Activated T-helper 2 cell treated with anti-CD3 and anti-CD28 coated beads, Interferon-gamma antibody, Interleukin-2, Interleukin-4, amounts not matched to agents 10 μg/mL and 5 μg/mL and 100 μg/mL, durations not matched to agents 14 hours and 24 hours and 36 hours (primary cell): ENCODE measurements at places on chromosomes 1 and 21. TPM values are rescaled to one million over a fixed set of nuclear protein-coding genes. Genes with fewer than 3 reads are reported as not detected.
A peak's percentile ranks its signal among the peaks of the same experiment; 100 is the strongest.

GRCh38 chr1:32701951-32702598 lies 495 bp downstream of the SYNC start:
- peak overlapping the region; percentile 8 for H3K27ac ChIP-seq
- DNase-seq, result no peak
- H3K4me1 ChIP-seq, result peaks cover 9% of the 10 kb centered on the region
- H3K4me3 ChIP-seq, result peak overlapping the region; percentile 55

DNA sequence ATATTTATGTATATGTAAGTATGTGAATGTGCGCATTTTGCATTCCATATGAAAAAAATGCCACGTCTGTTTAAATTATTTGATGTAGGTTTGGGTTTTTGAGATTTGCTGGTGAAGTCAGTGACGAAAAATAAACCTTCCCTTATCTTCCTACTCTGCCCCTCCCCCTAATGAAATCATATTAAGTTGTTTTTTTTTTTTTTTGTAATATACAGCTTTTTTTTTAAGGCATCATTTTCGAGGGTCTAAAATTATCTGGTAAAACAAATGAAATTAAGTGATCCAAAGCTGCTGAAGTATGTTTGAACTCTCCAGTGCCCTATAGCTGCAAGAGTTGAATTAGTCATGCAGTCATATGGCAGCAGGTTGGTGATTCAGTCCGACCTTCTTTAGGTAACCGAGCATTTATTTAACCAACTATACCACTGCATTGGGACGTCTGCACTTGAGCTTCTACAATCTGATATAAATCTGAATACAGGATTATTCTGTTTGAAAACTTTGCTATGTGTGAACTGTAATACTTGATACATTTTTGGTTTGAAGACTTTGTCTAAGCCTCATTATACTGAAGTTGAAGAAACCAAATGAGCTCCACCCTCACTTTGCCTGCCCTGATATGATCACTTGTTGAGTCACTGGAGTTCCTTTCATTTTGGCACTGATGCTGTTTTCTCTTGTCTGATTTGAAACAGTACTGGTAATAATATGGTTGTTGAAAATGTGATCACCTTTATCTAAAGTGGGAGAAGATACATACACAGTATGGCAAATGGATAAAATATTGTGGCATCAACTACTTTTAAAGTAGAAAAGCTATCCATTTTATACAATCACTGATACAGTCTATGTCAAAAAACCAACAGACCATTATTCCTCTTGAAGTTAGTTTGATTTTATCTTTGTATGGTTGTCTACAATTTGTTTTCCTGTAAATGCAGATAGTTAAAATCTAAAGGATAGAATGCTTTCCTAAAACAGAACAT lies 11.7 kb downstream of the PDIK1L start:
- DNase-seq, result peak; percentile 37
- H3K4me1 ChIP-seq, result peaks cover 64% of the 10 kb centered on the region
- H3K27me3 ChIP-seq, result no peaks in the 10 kb centered on the region
- H3K36me3 ChIP-seq, result peaks cover 48% of the 10 kb centered on the region
- peak overlapping the region; percentile 72 for H3K27ac ChIP-seq

The GJA4 gene
- not detected in 2 replicates for total RNA-seq

GRCh38 chr1:207984831-207985572 lies 74.1 kb upstream of the CD34 start:
- no peak overlapping the region for H3K27ac ChIP-seq
- H3K4me3 ChIP-seq, result no peak overlapping the region
- H3K4me1 ChIP-seq, result no peaks in the 10 kb centered on the region

DNA sequence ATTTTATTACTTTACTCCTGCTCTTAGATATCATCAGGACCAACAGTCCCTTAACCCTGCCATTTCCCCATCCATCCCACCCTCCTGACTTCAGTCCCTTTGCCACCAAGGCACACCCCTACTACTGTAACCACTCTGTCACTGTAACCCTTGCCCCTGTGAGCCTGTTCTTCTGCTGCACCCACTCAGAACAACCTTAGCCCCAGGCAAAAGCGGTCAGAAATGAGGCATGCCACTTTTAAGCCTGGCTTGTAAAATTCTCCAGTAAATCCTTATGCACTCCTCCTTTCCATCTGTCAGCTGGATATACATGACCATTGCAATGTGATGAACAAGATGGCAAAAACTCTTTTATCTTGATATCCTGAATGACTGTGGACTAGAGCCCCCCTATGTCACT lies 555.0 kb upstream of the PLXNA2 start:
- no peak overlapping the region for H3K27ac ChIP-seq
- no peaks in the 10 kb centered on the region for H3K27me3 ChIP-seq
- no peak overlapping the region for H3K4me3 ChIP-seq

GRCh38 chr1:97159342-97159741 lies 437.8 kb downstream of the PTBP2 start:
- H3K4me3 ChIP-seq, result no peak overlapping the region
- no peak overlapping the region for H3K27ac ChIP-seq
- H3K27me3 ChIP-seq, result no peaks in the 10 kb centered on the region
- DNase-seq, result no peak
- H3K4me1 ChIP-seq, result peaks cover 7% of the 10 kb centered on the region
- H3K36me3 ChIP-seq, result no peaks in the 10 kb centered on the region

DNA sequence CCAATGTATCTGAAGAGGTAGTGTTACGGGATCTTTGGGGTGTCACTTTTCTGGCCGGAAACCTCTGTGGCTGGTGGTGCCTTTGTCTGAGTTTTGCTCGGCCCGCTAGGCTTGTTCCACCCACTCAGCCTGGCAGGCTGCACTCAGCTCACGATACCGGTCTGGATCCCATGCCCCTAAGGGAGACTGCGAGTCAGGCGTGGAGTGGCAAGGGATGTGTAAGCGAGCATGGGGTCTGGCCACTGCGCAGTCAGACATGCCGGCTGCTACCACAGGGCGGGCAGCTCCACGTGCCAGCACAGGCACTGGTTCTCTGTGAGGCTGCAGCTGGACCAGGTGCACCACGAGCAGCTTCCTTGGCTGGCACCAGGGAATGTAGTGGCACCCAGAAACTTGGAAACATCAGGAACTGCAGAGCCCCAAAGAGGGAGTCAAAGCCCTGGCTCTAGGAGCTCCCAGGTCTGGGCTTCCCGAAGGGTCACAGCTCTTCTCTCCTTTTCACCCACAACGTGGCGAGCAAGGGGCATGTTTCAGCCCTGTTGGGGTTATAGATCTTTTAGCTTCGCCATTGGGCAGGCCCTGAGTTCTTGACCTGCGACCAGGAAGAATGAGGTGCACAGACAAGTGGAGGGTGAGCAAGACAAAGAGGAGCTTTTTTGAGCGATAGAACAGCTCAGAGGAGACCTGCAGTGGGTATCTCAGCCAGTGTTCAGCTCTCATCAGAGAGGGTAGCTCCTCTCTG lies 23.8 kb upstream of the LRRC8C start:
- H3K27ac ChIP-seq, result peak overlapping the region; percentile 99
- peak overlapping the region; percentile 81 for H3K4me3 ChIP-seq
- peaks cover 85% of the 10 kb centered on the region for H3K4me1 ChIP-seq
- H3K36me3 ChIP-seq, result peaks cover 19% of the 10 kb centered on the region

- no peak overlapping the region for H3K27ac ChIP-seq
- H3K4me3 ChIP-seq, result no peak overlapping the region
- DNase-seq, result no peak
- H3K36me3 ChIP-seq, result no peaks in the 10 kb centered on the region
- no peaks in the 10 kb centered on the region for H3K4me1 ChIP-seq
Measured at GRCh38 chr1:30447701-30448100, 275.7 kb downstream of the MATN1 start.

The SMG5 gene
- total RNA-seq, result 83.2 and 89.3 TPM in 2 replicates

- H3K27ac ChIP-seq, result no peak overlapping the region
- no peak for DNase-seq
- no peaks in the 10 kb centered on the region for H3K4me1 ChIP-seq
Measured at GRCh38 chr1:63981408-63981773, 207.6 kb downstream of the ROR1 start.

The ATP5PF gene
- total RNA-seq, result 156 and 163 TPM in 2 replicates

The B3GALT2 gene
- not detected in 2 replicates for total RNA-seq

DNA sequence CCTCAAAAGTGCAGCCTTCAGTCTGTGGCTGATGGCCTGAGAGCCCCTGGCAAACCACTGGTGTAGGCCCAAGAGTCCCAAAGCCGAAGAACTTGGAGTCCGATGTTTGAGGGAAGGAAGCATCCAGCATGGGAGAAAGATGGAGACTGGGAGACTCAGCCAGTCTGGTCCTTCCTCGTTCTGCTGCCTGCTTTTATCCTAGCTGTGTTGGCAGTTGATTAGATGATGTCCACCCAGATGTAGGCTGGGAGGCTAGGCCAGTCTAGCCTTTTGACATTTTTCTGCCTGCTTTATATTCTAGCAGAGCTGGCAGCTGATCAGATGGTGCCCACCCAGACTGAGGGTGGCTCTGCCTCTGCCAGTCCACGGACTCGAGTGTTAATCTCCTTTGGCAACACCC lies 1.1 kb upstream of the LYPD8 start:
- no peaks in the 10 kb centered on the region for H3K36me3 ChIP-seq
- no peaks in the 10 kb centered on the region for H3K27me3 ChIP-seq
- H3K4me1 ChIP-seq, result no peaks in the 10 kb centered on the region
- H3K27ac ChIP-seq, result no peak overlapping the region
- no peak overlapping the region for H3K4me3 ChIP-seq

The RAB3B gene
- 0.07 and 0.09 TPM in 2 replicates for total RNA-seq

GRCh38 chr1:66168948-66169671 lies 364.8 kb upstream of the SGIP1 start:
- DNase-seq, result no peak
- H3K4me3 ChIP-seq, result no peak overlapping the region
- H3K27ac ChIP-seq, result no peak overlapping the region

The FDPS gene
- total RNA-seq, result 342 and 361 TPM in 2 replicates

The AMY1C gene
- total RNA-seq, result not detected in 2 replicates

DNA sequence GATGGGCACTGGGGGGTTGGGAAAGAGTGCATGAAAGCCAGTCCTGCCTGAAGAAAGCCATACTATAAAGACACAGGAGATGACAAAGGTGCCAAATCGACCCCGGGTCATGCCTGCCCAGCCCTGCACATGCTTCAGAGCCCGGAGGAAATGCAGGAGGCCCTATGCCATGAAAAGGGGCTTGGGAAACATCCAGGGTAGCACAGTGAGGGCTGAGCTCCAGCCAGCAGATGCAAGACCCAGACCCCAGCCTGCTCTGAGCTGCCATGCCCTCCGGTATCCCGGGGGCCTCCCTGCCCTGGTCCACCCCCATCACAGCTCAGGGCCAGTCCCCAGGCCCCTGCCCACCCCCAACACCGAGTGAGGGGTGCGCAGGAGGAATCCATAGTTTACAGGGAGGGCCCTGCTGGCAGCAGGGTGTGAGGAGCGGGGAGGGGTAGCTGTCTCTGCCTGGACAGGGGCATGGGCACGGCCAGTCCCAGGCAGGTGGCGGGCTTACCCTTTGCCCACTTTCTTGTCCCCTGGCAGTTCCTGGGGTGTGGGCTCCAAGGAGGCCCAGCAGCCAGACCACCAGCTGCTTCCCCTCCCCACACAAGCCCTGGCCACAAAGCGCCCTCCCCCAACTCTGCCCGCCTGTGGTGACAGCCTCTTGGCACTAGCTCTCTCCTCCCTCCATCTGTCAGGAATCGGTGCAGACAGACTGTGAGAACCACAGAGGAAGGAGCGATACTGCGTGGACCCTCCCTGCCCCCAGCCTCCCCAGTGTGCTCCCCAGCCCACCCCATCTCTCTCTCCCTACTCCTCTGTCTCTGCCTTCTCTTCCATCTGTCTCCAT lies 16.8 kb downstream of the LRP8 start:
- no peak for DNase-seq
- H3K4me3 ChIP-seq, result no peak overlapping the region
- H3K36me3 ChIP-seq, result peaks cover 42% of the 10 kb centered on the region
- peak overlapping the region; percentile 12 for H3K27ac ChIP-seq

GRCh38 chr21:39882151-39882838 lies 15.1 kb downstream of the PCP4 start:
- H3K4me1 ChIP-seq, result no peaks in the 10 kb centered on the region
- H3K27me3 ChIP-seq, result no peaks in the 10 kb centered on the region
- no peak for DNase-seq
- H3K36me3 ChIP-seq, result no peaks in the 10 kb centered on the region

DNA sequence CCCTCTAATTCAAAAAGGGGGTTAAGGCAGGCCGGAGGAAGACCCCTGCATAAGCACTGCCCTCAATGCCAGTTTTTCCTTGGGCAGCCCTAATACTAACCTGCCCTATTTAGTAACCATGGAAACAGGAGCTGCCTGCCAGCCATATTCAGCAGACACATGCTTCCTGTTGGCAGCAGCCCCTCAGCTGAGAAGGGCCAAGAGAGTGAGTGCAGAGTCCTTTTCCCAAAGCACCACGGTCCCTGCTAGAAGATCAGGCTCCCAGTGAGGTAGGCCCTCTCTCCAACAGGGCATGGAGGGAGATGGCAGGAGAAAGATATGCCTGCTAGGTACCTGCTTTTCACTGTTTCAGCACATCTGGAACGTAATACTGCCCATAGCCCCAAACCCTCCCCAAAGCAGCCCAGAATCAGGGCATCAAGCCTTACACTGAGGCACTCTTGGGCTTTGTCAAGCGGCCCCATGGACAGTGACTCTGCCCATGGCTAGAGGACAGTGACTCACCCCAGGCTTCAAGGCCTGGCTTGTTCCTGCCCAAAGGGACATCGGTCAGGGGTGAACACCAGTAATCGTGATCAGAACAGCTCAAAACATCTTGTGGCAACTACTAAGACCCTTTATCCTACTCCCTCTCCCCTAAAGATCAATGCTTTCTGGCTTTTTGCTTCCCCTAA lies 64.5 kb downstream of the BCAR3 start:
- H3K27ac ChIP-seq, result no peak overlapping the region
- peaks cover 22% of the 10 kb centered on the region for H3K4me1 ChIP-seq
- H3K4me3 ChIP-seq, result no peak overlapping the region
- no peak for DNase-seq
- peaks cover 6% of the 10 kb centered on the region for H3K36me3 ChIP-seq

- H3K4me1 ChIP-seq, result peaks cover 39% of the 10 kb centered on the region
- H3K4me3 ChIP-seq, result peak overlapping the region; percentile 18
- H3K27me3 ChIP-seq, result no peaks in the 10 kb centered on the region
- peaks cover 48% of the 10 kb centered on the region for H3K36me3 ChIP-seq
Measured at GRCh38 chr1:235239851-235240250, 78.8 kb upstream of the RBM34 start.

DNA sequence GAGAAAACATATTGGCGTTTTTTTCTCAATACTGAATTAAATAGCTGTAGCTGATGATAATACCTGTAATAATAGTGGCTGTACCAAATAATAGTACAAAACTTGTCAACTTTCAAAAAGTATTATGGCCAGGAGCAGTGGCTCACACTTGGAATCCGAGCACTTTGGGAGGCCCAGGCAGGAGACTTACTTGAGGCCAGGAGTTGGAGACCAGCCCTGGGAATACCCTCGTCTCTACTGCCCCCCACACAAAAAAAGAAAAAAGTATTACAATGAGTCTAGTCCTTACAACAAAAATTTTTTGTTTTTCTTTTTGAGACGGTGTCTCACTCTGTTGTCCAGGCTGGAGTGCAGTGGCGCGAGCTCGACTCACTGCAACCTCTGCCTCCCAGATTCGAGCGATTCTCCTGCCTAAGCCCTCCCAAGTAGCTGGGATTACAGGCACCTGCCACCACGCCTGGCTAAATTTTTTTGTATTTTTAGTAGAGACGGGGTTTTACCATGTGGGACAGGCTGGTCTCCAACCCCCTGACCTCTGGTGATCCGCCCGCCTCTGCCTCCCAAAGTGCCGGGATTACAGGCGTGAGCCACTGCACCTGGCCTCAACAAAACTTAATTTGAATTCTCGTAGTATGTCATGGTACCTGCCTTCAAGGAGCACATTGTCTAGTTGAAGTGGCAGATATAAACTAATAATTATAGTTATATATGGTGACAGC lies 1.4 kb downstream of the RBBP4 start:
- DNase-seq, result no peak
- peaks cover 41% of the 10 kb centered on the region for H3K4me1 ChIP-seq
- peaks cover 63% of the 10 kb centered on the region for H3K36me3 ChIP-seq
- peak overlapping the region; percentile 93 for H3K4me3 ChIP-seq
